ENCODE measurements at places on chromosomes 6 and 20. TPM values are rescaled to one million over a fixed set of nuclear protein-coding genes. Genes with fewer than 3 reads are reported as not detected.
A peak's percentile ranks its signal among the peaks of the same experiment; 100 is the strongest.

GRCh38 chr6:33452496-33452895 lies 1.9 kb upstream of the ZBTB9 start:
- H3K4me3 ChIP-seq, result no peak overlapping the region
- H3K36me3 ChIP-seq, result no peaks in the 10 kb centered on the region
- no peaks in the 10 kb centered on the region for H3K4me1 ChIP-seq
- H3K27ac ChIP-seq, result no peak overlapping the region

DNA sequence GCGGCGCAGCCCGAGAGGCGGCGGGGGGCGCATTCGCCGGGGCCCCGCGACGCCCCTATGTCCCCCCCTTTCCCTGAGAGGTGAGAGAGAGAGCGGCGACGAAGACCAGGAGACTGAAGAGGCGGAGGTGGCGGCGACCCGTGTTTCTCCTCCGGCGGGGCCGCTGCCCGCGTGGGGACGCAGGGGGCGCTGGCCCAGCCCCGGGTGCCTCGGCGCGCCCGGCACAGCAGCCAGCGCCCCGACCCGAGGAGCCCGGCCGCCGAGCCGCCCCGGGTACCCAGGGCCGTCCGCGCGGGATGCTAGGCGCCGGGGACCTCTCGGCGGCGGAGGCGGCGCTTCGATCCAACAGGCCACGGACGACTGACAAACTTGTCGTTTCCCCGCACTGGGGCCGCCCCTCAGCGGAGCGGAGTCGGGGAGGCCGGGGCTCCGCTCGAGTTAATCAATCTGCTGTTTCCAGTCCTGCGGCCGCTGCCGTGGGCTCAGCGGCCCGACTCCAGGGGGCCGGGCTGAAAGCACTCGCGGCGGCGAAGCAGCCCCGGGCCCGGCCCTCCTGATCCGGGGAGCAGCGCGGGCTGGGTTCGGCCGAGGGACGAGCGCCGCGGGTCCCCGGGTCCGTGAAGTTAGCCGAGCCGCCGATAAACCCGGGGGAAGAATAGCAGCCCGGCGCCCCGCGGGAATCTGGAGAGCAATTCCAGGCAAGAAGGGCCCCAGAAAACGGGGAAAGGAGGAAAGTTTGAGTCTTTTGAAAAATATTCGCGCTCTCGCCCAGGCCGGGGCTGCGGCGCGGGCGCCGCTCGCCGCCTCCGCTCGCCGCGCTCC lies 631 bp downstream of the MDGA1 start:
- H3K27me3 ChIP-seq, result peaks cover 64% of the 10 kb centered on the region
- H3K36me3 ChIP-seq, result no peaks in the 10 kb centered on the region
- peaks cover 11% of the 10 kb centered on the region for H3K4me1 ChIP-seq
- peak overlapping the region; percentile 96 for H3K4me3 ChIP-seq
- H3K27ac ChIP-seq, result no peak overlapping the region

GRCh38 chr6:7691675-7692452 lies 34.0 kb upstream of the BMP6 start:
- no peaks in the 10 kb centered on the region for H3K36me3 ChIP-seq
- H3K27ac ChIP-seq, result peak overlapping the region; percentile 84
- H3K27me3 ChIP-seq, result no peaks in the 10 kb centered on the region
- no peaks in the 10 kb centered on the region for H3K4me1 ChIP-seq
- H3K4me3 ChIP-seq, result no peak overlapping the region
- DNase-seq, result peak; percentile 76

ZBP1 gene
- polyA plus RNA-seq, result not detected

GRCh38 chr6:33490198-33490597 lies 35.8 kb downstream of the ZBTB9 start:
- H3K27me3 ChIP-seq, result no peaks in the 10 kb centered on the region
- no peaks in the 10 kb centered on the region for H3K4me1 ChIP-seq
- no peak overlapping the region for H3K27ac ChIP-seq
- H3K4me3 ChIP-seq, result no peak overlapping the region

GRCh38 chr20:50298554-50299324 lies 108.1 kb downstream of the CEBPB start:
- DNase-seq, result no peak
- no peaks in the 10 kb centered on the region for H3K27me3 ChIP-seq
- no peak overlapping the region for H3K4me3 ChIP-seq
- no peaks in the 10 kb centered on the region for H3K36me3 ChIP-seq
- peaks cover 3% of the 10 kb centered on the region for H3K4me1 ChIP-seq

PI3 gene
- polyA plus RNA-seq, result 19.8 TPM

GRCh38 chr20:17530716-17531664 lies at the start of gene BFSP1:
BFSP1 (minus strand) TSS chr20:17531379; CDS start chr20:17531329, 50 bp downstream.
- no peaks in the 10 kb centered on the region for H3K27me3 ChIP-seq
- H3K36me3 ChIP-seq, result no peaks in the 10 kb centered on the region
- peak within 1 kb of the TSS; percentile 48 for H3K27ac ChIP-seq
- DNase-seq, result peak; percentile 72
- H3K4me3 ChIP-seq, result peak within 1 kb of the TSS; percentile 66

GRCh38 chr6:24480705-24481104 lies 8.7 kb downstream of the GPLD1 start:
- H3K27me3 ChIP-seq, result no peaks in the 10 kb centered on the region
- no peak overlapping the region for H3K4me3 ChIP-seq
- DNase-seq, result no peak

DNA sequence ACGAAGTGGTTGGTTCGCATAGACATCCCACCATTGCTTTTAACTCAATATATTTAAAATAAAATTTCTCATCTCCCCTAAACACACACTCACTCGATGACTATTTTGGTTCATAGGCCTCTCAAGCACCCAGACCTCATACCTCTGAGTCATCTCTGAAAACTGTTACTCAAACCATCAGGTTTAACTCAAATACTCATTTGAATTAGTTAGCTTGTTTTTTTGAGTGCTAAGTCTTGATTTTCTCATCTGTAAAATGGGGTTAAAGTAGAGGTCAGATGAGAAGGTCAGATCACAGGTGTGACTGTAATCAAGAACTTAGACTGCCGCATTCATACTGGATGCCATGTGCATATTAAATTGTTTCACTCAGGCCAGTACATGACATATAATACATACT lies 243.9 kb upstream of the TENT5A start:
- peak overlapping the region; percentile 80 for H3K27ac ChIP-seq
- H3K27me3 ChIP-seq, result no peaks in the 10 kb centered on the region
- H3K4me1 ChIP-seq, result no peaks in the 10 kb centered on the region
- no peak overlapping the region for H3K4me3 ChIP-seq

- H3K27ac ChIP-seq, result peak overlapping the region; percentile 100
- no peaks in the 10 kb centered on the region for H3K36me3 ChIP-seq
Measured at GRCh38 chr6:27836783-27837624, 75.2 kb downstream of the OR2B2 start.

TFAP2B gene
- 1.3 TPM for polyA plus RNA-seq

GRCh38 chr6:26577720-26578072 lies 19.1 kb upstream of the ABT1 start:
- H3K27ac ChIP-seq, result no peak overlapping the region
- H3K4me3 ChIP-seq, result peak overlapping the region; percentile 18
- H3K27me3 ChIP-seq, result peaks cover 7% of the 10 kb centered on the region
- no peaks in the 10 kb centered on the region for H3K36me3 ChIP-seq

RAMACL gene
- polyA plus RNA-seq, result 2.9 TPM

GRCh38 chr6:167736486-167737204 lies 90.1 kb upstream of the AFDN start:
- H3K27me3 ChIP-seq, result no peaks in the 10 kb centered on the region
- H3K27ac ChIP-seq, result no peak overlapping the region
- no peaks in the 10 kb centered on the region for H3K36me3 ChIP-seq
- no peak overlapping the region for H3K4me3 ChIP-seq
- DNase-seq, result no peak

GRCh38 chr6:34243901-34244884 lies 4.6 kb downstream of the SMIM29 start:
- H3K27ac ChIP-seq, result peak overlapping the region; percentile 56
- peaks cover 6% of the 10 kb centered on the region for H3K4me1 ChIP-seq
- no peaks in the 10 kb centered on the region for H3K27me3 ChIP-seq
- H3K4me3 ChIP-seq, result no peak overlapping the region

- no peaks in the 10 kb centered on the region for H3K36me3 ChIP-seq
- no peaks in the 10 kb centered on the region for H3K4me1 ChIP-seq
- peak; percentile 21 for DNase-seq
Measured at GRCh38 chr6:159540152-159540551, 152.9 kb downstream of the SOD2 start.

VNN1 gene
- polyA plus RNA-seq, result 0.46 TPM

- no peaks in the 10 kb centered on the region for H3K27me3 ChIP-seq
- H3K4me3 ChIP-seq, result no peak overlapping the region
- H3K27ac ChIP-seq, result no peak overlapping the region
- no peaks in the 10 kb centered on the region for H3K36me3 ChIP-seq
- no peak for DNase-seq
Measured at GRCh38 chr6:53161481-53162009, 12.9 kb upstream of the GCM1 start.

- no peak overlapping the region for H3K4me3 ChIP-seq
- no peak for DNase-seq
Measured at GRCh38 chr20:53176134-53176533, 204.0 kb downstream of the TSHZ2 start.

GRCh38 chr6:68615938-68616337 lies 19.1 kb upstream of the ADGRB3 start:
- no peaks in the 10 kb centered on the region for H3K36me3 ChIP-seq
- no peak overlapping the region for H3K27ac ChIP-seq
- no peaks in the 10 kb centered on the region for H3K4me1 ChIP-seq
- no peaks in the 10 kb centered on the region for H3K27me3 ChIP-seq
- DNase-seq, result no peak

OXT gene
- polyA plus RNA-seq, result 3.4 TPM

GRCh38 chr6:3204921-3205320 lies 22.5 kb downstream of the TUBB2B start:
- no peaks in the 10 kb centered on the region for H3K27me3 ChIP-seq
- H3K36me3 ChIP-seq, result no peaks in the 10 kb centered on the region
- H3K4me3 ChIP-seq, result no peak overlapping the region
- H3K4me1 ChIP-seq, result peaks cover 7% of the 10 kb centered on the region
- DNase-seq, result no peak

DNA sequence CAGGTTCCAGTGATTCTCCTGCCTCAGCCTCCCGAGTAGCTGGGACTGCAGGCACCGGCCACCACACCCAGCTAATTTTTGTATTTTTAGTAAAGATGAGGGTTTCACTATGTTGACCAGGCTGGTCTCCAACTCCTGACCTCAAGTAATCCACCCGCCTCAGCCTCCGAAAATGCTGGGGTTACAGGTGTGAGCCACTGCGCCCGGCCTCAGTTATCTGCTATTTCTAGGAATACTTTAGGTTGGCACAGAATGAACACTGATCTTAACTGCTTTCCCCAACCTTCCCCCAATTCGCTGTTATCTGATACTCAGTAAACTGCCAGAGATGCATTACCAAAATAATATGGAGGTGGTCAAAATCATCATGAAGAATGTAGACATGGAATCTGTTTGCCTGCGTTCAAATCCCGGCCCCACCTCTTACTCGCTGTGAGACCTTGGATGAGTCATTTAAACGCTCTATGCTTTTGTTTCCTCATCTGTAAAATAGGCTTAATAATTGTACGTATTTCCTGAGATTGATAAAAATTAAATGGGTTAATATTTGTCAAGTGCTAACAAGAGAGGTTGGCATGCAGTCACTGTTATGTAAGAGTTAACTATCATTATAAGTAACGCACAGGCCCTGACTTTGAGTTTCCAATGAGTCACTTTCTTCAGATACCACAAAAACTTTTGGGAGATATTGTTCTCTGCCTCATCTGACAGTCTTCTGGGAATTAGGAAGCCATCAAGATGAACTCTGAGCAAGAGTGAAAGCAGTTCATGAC lies 44.5 kb upstream of the NCOA3 start:
- H3K27ac ChIP-seq, result no peak overlapping the region
- no peak for DNase-seq
- H3K4me3 ChIP-seq, result no peak overlapping the region
- no peaks in the 10 kb centered on the region for H3K36me3 ChIP-seq
- peaks cover 12% of the 10 kb centered on the region for H3K4me1 ChIP-seq

DNA sequence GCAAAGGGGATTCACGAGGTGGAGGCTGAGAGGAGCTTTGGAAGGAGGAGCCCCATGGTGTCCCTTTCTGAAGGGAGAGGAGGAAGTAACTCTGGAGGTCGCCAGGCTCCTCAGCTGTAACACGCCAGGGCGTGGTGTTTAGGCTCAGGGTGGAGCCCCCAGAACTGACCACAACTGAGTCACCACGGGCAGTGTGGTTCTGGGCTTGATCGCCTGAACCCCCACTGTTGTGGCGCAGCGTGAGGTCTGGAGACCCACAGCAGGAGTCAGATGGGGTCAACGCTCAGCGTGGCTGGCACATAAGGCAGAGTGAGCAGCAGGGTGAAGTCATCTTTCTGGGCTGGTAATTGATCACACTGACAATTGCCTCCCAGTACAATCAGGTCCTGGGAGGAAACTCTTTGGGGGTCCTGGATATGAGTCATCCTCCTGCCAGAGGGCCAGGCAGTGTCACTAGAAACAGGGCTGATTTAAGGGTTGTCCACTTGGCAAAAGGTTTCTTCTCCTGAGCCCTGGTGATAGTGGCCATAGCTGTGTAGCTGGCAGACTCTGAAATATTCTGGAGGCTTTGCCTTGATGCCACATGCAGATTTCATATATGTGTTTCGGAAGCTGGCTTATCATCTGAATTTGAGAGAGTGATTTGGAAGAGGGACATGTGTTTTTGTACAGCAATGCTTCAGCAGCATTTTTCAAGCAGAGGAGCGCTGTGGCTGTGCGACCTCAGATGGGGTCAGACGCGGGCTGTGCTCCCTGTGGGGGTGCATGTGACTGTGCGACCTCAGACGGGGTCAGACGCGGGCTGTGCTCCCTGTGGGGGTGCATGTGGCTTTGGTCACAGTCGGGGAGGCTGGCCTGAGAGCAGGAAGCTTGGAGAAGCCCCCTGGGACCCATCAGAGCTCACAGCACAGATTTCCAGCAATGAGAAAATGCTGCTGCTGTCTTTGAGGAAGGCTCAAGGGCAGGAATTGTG lies 50.0 kb downstream of the SYNJ2 start:
- peak overlapping the region; percentile 16 for H3K27ac ChIP-seq
- no peaks in the 10 kb centered on the region for H3K27me3 ChIP-seq
- peak; percentile 16 for DNase-seq
- H3K4me1 ChIP-seq, result peaks cover 31% of the 10 kb centered on the region
- no peaks in the 10 kb centered on the region for H3K36me3 ChIP-seq
- H3K4me3 ChIP-seq, result no peak overlapping the region

- H3K4me1 ChIP-seq, result peaks cover 20% of the 10 kb centered on the region
- H3K27me3 ChIP-seq, result no peaks in the 10 kb centered on the region
- no peaks in the 10 kb centered on the region for H3K36me3 ChIP-seq
- H3K4me3 ChIP-seq, result no peak overlapping the region
Measured at GRCh38 chr6:52415917-52416628, 4.1 kb upstream of the EFHC1 start.

DNA sequence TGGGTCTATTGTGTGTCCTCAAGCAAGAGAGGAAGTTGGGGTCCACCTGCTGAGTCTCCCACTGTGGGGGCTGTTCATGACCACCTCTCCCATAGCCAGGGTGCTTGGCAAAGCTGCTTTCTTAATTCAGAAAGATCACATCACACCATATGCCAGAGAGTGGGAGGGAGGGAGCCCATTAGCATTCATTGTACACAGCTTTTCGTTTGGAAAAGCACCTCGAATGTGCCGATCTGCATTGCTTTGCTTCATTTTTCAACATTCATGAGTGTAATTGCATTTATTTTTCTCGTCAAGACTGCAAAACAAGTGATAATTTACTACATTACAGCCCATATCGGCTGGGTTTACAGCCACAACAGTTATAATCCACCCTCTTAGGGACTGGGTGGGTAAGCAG lies 327.3 kb downstream of the PTPRT start:
- H3K36me3 ChIP-seq, result no peaks in the 10 kb centered on the region
- no peaks in the 10 kb centered on the region for H3K27me3 ChIP-seq
- no peaks in the 10 kb centered on the region for H3K4me1 ChIP-seq
- DNase-seq, result no peak
- no peak overlapping the region for H3K27ac ChIP-seq

PREX1 gene
- 2.6 TPM for polyA plus RNA-seq
